ENCODE measurements at places on chromosomes 11 and 22. TPM values are rescaled to one million over a fixed set of nuclear protein-coding genes. Genes with fewer than 3 reads are reported as not detected.

SYCE3 gene
- total RNA-seq: not detected

FLRT1 gene
- total RNA-seq: not detected

CCDC116 gene
- total RNA-seq: not detected

APOL3 gene
- 3.1 TPM for total RNA-seq

KRTAP5-11 gene
- total RNA-seq: not detected

CHEK1 gene
- 57.7 TPM for total RNA-seq

C11orf65 gene
- 0.28 TPM for total RNA-seq

Data from A172 (cell line).